ENCODE measurements at places on chromosomes 2 and 18.

GRCh38 chr2:241822264-241822623, 13.3 kb downstream of the NEU4 start:
- DNase-seq: no peak

- no peak for DNase-seq
These were observed 68.0 kb downstream of the LDLRAD4 start for GRCh38 chr18:13286456-13287125.

- DNase-seq: no peak
These were observed 38.4 kb upstream of the CELF4 start for GRCh38 chr18:37604032-37604431.

GRCh38 chr2:19031642-19032041, 326.8 kb downstream of the OSR1 start:
- no peak for DNase-seq

DNA sequence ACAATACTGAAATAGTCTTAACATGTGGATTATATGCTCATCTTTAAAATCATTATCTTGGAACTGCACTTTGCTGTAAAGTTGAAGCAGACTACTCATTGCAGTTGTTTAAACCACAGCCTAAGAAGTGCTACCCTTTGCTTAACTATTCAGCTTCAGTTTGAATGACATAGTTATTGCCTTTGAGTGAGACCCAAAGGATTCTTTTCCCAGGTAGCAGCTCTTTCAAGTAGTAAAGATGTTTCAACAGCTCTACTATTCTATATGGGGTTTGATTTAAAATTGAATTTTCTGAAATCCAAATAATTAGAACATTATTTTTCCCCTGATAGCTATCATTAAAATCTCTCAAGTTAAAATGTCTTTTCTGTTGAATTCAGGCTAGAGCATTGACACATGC, 1.1 kb downstream of the SCG2 start:
- no peak for DNase-seq

DNA sequence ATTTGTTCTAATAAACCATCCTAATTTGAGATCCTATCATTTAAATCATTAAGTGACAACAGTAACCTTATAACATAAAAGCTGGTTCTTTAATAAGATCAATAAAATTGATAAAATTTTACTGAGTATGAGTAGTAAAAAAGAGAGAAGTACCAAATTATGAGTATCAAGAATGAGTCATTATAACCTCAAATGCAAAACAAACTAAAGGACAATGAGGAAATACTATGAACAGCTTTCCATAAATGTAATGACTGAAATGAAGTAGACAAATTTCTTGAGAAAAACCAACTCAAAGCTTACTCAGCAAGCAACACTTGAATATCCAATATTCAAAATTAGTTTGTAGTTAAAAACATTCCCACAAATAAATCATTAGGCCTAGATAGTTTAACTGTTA, 433.0 kb downstream of the ZEB2 start:
- DNase-seq: no peak

DNA sequence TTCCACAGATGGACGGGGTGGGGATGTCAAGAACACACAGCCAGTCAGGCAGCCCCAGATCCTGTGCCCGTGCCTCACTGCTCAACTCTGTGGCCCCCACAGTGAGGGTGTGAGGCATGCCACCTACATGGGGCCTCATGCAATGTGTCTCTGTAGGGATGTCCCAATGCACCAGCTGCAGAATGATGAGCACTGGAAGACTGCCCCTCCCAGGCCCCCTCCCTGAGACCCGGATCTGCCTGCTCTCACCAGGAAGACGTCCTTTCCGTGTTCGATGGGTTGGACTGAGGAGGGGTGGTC, 124.2 kb downstream of the TWIST2 start:
- DNase-seq: no peak

GRCh38 chr2:55228226-55228563, 3.9 kb downstream of the CLHC1 start:
- no peak for DNase-seq

DNA sequence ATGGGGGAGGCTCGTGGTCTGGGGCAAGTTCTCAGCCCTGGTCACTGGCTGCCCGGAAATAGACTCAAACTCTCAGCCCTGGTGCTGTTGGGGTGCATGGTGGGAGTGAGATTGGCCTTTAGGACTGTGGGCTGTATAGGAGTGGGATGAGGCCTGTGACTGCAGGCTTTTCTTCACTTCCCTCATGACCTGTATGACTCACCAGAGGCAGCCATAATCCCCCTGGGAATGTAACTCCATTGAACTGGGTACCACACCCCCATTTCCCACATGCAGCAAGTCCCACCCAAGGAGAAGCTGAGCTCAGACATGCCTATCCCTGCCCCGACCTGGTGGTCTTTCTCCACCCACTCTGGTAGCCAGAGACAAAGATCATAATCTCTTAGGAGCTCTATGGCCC, 177.7 kb upstream of the OSR1 start:
- no peak for DNase-seq

DNA sequence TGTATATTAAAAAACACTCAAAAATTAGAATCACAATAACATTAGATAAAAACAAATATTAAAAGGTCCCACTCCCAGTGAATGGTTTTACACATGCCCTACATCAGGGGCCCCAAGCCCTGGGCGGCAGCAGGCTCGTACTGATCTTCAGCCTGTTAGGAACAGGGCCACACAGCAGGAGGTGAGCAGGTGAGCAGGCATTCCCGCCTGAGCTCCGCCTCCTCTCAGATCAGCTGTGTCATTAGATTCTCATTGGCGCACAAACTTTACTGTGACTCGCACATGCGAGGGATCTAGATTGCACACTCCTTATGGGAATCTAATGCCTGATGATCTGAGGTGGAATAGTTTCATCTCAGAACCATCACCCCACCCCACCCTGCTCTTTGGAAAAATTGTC, 74.2 kb downstream of the MBD2 start:
- DNase-seq: no peak

GRCh38 chr2:151902829-151903228, 74.6 kb upstream of the ARL5A start:
- no peak for DNase-seq

DNA sequence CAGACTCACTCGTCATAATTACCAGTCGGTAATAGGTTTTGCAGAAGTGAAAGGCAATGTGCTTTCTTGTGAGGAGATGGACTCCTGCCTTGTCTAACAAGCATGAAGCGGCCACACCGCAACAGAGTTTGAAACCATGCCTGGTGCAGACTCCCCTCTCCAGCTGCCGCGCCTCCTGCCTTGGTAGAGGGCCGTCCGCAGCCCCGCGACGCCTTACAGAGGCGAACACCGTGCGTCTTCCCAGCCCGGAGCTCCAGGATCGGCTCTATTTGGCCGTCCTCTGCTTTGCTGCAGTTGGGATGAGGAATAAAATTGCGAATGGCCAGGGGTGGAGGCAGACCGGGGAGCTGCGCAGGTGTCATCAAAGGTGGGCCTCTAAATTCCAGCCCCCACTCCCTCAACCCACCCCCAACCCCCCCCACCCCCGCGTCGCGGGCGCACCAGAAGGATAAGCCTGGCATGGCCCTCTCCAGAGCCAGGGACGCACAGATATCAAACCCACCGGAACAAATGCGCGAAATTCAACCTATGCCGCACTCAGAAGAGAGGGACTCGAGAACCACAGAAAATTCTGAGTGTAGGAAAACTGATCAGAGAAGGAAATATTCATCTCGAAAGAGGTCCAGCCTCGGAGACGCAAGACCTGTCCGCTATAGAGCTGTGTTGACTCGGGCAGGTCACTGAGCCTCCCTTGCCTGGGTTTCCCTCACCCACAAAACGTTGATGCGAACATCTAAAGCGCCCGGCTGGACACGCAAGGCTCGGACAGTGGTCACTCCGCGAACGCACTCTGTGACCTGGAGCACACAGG, 1.1 kb downstream of the TRABD2A start:
- no peak for DNase-seq

GRCh38 chr2:201969241-201969937, 64.3 kb upstream of the FZD7 start:
- DNase-seq: no peak

DNA sequence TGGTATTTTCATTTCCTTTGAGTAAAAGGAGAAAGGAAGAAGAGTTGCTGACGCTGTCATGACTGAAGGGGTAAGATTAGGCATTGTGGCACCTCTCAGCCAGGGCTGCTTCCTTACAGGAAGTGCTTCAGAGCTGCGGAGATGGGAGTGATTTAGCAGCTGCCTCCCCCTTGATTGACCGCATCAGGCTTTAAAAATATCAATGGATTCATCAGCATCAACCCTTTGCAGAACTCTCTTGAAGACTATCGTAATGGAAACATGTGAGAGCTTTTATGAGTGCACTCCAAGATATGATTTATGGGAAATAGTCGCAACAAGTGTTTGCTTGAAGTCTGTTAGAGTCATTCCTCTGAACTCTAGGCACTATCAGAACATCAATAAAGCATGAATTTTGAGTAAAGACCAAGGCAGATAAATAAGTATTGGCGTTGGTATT, 141.1 kb downstream of the CSRNP3 start:
- no peak for DNase-seq

- DNase-seq: no peak
These were observed 9.1 kb upstream of the KLHL30 start for GRCh38 chr2:238129166-238130010.

- DNase-seq: no peak
These were observed 91.0 kb downstream of the MCFD2 start for GRCh38 chr2:46824611-46825010.

DNA sequence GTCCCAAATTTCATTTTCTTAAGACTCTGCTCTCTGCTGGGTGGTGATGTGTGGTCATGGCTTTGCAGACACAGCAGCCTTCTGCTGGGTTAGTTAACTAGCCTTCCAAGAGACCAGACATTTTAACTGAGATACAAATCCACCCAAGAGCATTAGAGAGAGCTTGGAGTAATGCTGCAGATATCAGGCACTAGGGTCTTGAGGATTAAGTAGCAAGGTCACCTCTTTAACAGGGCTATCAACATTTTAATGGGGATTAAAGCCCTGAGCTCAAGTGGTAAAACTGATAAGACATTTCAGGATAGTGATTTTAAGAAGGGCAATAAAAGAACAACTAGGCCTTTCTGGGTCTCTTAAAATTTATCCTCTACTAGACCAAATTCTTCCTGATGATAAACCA, 461.2 kb downstream of the MEIS1 start:
- DNase-seq: no peak

DNA sequence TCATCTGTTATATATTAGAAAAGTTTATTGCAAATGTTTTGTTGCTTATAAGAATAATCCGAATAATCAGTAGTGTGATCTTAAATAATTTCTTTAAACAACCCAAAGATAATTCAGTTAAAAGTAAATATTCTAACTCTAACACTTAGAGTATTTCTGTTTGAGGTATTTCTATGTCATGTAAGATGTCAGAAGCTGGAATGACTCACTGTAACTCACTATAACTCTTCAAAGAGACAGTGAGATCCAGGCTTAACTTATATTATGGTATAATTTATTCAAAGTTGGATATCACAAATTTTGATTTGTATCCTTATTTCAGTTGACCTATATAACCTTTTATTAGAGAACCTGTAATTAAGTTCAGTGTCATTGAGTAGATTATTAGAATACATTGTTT, 6.9 kb downstream of the MBD5 start:
- no peak for DNase-seq
